ENCODE measurements at places on chromosomes 5 and 9.

- no peak for DNase-seq
Observed at GRCh38 chr5:117456866-117457470, 882.3 kb upstream of the SEMA6A start.

GRCh38 chr9:33129251-33129885 lies 37.8 kb downstream of the B4GALT1 start:
- no peak for DNase-seq

GRCh38 chr5:39214912-39215709 lies 4.3 kb downstream of the FYB1 start:
- DNase-seq = peak; percentile 23

DNA sequence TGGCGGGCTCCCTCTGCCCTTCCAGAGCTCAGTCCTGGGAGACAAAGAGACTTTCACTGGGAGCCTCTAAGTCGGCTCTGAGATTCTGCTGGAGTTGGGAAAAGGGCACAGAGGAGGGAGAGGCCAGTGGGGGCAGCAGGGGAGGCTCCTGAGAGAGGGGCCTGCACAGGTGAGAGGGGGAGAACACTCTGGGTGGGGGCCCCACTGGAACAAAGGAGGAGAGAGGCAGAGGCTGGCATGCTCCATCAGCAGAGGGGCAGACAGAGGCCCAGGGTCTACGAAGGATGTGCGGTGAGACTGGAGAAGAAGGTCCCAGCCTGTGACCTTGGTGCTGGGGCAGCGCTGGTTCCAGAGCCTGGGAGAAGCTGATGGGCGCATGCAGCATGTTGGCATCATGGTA lies 8.9 kb downstream of the TCF7 start:
- DNase-seq = no peak

DNA sequence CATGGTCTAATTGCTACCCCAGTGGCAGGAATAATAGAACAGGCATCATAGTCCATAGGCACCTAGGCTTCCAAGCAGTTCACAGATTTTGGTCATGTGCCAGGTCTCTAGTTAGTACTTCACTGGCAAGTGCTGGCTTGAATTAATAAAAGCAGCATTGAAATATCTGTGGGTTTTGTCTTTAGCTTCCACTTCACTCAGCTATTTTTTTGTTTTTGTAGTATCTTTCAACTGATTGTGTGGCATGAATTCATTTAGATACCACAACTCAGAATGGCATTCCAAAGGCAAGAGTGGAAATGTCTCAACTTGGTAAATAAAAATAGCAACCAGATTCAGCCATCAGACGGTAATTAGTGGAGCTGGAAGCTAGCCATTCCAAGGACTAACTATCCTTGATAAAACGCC lies 27.9 kb upstream of the ITGA2 start:
- DNase-seq = peak; percentile 88

DNA sequence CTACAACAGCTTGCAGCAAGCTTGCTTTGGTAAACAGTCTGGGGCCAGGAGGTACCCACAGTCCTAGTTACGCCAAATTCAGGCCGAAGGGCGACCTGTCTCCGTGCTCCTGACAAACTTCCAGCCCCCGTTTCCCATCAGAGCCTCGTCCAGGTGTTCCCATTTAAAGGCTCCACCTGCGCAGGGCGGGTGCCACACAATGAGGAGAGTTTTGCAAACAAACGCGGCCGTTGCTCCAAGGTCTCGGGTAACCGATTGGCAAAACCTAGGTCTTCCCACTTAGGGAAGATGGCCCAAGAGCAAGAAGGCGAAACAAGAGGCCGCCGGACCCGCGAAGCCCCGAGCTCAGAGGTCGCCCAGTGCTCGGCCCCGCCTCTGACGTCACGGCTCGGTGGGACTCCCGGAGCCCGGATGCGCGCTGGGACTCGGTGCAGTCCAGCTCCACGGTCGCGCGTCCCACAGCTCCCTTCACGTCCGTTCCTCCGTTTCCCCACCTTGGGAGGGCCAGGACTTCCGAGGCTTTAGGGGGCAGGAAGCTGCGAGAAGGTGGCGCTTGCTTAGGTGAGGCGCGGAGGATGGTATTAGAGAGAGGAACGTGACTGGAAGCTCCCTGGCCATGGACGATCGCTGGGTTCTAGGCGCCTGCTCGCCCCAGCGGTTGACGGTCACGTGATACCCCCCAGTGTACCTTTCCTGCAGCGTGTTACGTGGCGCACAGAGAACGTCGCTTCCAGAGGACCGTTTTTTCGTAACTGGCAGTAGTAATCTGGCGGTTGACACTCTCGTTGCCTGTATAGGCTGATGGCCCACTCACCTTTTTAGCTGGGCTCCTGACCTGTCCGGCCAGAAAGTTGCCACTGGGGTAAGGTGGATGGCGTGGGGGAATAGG lies 41.8 kb upstream of the KDM4C start:
- peak; percentile 68 for DNase-seq

DNA sequence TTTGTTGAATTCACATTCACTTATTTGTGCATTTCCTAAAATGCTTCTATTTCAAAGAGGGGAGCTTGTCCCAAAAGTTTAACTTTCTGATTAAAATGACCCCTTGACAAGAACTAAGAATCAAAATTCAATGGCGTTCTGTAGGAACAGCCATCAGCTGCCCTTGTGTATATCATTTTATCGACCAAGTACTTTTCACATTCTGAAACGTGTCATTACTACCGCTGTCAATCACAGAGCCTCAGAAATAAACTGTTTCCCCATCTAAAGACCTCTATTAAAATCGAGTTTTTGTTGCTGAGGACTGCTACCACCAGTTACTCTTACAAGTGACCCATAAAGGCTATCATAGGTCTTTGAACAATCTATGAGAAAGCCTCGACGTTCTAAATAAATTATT lies 1.6 kb upstream of the FOXD1 start:
- peak; percentile 35 for DNase-seq

- DNase-seq = no peak
Observed at GRCh38 chr9:79857188-79857587, 285.4 kb downstream of the TLE4 start.

DNA sequence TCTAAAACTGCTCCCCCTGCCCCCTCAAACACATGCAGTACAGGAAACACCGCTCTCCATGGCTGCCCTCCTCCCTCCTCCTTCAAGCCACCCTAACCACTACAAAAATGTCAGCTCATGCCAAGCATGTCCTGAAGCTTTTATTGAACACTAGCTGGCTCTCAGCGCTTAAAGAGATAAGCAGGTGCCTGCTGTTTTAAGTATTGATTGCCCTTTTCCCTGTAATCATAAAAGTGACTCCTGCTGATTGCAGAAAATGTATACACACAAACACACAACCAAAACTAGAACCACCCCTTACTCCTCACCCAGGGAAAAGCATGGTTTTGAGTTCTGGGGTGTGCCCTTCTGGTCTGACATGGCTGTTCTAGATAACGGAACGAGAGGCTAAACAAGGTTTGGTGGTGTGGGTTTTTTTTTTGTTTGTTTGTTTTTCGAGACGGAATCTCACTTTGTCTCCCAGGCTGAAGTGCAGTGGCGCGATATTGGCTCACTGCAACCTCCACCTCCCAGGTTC lies 3.7 kb upstream of the UCK1 start:
- DNase-seq = no peak

DNA sequence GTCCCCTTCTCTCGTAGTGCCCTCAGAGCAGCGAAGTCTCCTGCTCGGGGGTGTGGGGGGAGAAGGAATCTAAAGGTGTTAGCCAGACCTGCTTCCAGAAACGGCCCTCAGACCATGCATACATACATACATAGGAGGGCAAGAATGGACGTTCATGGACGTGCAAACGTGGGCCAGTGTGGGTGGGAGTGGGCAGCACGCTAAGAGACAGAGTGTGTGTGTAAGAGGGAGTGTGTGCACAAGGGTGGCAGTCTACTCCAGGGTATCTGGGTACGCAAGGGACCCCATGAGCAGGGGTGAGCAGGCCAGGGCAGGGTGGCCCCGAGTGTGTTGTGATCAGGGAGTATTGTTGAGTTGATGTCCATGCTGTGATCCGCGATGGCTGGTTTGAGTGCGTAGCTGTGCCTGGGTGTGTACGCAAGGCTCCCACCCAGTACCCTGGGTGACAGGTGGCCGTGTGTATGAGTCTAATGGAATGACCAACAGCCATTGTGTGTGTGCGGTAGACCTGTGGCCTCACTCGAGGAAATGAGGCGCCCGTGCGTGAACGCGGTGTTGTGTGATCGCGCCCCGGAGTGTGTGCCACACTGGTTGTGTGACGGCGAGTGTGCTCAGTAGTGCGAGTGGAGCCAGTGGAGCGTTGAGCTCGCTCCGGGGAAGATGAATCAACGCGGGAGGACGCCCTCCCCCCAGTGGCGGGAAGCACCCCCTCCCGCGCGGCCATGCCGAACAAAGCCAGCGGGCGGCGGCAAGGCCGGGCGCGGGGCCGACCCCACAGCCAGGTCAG lies 826 bp downstream of the GPRIN1 start:
- DNase-seq = peak; percentile 66

Measured in brain (organoid and tissue), 16 donors.